Caki2 (cell line): ENCODE measurements at places on chromosomes 1 and 21. TPM values are rescaled to one million over a fixed set of nuclear protein-coding genes. Genes with fewer than 3 reads are reported as not detected.

The SH2D1B gene
- not detected in 2 replicates for total RNA-seq

The SLC9C2 gene
- not detected in 2 replicates for total RNA-seq

- DNase-seq = no peak
These were observed 14.3 kb downstream of the PROK1 start for GRCh38 chr1:110465038-110465813.

DNA sequence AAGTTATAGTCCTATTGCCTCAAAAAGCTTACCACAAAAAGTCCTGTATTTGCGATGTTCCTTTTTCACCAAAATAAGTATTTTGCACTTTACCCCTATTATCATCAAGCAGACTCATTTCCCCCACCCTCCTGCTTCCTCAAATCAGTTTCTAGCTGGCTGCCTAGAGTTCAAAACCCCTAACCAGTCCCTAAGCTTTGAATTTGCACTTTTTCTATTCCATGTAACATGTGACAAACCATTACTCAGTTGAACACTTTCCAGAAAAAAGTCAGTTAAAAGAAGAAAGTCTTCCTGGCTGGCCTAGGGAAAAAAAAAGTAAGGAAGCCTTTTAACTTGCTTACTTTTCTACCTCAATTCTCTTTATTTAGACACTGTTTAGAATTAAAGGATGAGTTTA lies 8.2 kb downstream of the CEP170 start:
- no peak for DNase-seq

The WDR64 gene
- total RNA-seq = not detected in 2 replicates

DNA sequence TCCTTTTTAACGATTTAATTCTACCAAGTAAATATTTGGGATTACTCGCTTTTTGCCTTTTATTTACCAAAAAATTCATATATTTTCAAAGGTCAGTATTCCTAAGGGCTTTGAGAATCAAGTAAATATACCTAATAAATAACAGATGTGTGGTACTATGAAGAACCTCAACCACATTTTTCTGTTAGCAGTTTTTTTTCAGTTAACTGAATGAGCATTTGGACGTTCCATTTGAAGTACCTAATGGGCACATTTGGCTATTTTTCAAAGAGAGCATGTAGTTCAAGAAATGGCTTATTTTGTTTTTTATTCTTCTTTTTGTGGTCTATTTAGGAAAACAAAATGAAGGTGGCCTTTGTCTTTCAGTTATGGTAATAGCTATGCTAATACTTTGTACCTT lies 253.0 kb downstream of the GPR52 start:
- DNase-seq = no peak

DNA sequence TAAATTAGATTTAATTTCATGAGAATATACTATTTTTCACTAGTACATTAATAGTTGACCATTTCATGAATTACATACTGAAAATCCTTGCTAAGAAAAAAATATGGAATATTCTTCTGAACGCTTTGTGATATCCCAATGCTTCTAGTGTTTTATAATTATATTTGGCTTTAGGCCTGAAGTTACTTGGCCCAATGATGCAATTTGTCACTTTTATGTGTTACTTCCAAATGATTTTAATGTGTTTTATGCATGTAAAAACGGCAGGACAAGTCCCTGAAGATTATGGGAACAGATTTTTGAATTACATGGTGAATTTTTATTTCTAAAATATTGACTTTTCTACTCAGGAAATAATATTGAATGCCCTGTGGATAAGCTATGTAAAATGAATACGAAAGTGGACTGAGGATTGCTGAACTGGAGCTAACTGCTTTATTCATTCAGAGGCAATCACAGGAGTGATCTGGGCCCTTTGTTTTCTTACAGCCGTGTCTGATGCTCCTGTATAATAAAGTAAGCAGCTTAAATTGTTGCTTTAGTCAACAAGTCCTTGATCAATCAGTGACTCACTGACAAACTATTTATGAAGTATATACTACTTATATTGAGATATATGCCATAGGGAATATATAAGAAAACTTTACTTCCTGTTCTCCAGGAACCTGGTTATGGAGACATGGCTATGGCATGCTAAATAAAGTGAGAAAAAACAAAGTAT lies 543.0 kb upstream of the RGS18 start:
- DNase-seq = no peak

DNA sequence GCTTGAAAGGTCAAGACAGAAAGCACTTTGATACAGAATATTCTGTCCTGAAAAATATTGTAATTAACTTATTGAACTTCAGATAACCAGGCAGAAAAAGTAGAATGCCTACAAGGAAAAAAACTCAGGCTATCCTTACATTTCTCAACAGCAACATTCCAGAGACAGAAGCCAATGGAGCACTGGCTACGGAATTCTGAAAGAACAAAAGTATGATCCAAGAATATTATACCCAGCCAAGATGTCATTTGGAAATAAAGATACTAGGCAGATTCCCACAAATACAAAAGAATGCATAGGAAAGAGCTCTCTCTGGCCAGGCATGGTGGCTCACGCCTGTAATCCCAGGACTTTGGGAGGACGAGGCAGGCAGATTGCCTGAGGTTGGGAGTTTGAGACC lies 5.8 kb upstream of the PPT1 start:
- no peak for DNase-seq

The EPHA8 gene
- total RNA-seq = not detected in 2 replicates

DNA sequence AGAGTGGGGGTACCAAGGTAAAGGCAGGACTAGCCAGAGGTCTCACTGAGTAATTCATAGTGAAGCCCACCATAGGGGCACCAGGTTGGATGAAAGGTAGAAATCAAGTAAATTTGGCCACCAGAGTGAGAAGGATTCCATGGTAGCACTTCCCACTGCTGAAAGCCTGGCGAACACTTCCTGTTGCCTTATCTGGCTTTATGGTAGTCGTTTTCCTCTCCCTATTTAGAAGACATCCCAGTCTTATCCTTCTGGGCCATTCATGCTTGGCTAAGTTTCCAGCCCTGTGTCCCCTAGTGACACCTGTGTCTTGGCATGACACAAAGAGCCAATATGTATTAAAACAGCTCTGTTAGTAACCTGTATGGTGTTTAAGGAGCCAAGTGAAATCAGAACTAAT lies 74.3 kb upstream of the SIPA1L2 start:
- DNase-seq = no peak
